ENCODE measurements at places on chromosomes 7 and 10.

DNA sequence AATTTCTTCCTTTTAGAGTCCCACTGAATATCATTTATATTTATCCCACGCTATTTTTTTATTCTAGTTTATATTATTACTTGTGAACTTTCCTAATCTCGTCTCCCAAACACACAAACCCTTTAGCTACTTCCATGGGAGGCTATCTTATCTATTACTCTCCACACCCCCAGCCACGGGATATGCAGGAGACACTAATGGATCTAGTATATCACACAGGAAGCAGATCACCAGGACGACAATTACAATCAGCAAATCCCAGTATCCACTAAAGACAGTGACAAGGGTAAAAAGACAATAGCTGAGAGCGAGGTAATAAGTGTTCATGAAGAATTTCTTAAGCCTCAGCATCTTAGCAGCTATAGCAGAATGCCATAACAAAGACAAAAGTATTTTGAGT lies 3.8 kb upstream of the AKR1E2 start:
- DNase-seq = no peak

DNA sequence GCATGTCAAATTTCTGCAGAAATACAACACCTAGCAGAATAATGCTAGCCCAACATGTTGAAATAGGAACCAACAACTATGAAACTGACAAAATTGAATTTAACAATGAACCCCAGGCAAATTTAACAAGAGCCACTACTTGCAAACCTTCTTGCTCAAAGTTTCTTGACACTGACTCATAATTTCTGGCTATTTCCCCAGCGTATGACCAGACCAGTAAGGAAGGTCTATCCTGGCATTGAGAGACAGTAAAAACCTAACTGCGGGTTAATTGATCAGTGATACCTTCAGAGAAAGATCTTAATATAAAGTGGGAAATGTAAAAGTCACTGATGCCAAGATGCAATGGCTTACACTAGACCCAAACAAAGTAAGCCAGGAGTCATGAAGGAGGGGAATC lies 510.1 kb downstream of the ARL4A start:
- DNase-seq = no peak

- no peak for DNase-seq
Measured at GRCh38 chr10:99731306-99732032, 458 bp downstream of the COX15 start.

DNA sequence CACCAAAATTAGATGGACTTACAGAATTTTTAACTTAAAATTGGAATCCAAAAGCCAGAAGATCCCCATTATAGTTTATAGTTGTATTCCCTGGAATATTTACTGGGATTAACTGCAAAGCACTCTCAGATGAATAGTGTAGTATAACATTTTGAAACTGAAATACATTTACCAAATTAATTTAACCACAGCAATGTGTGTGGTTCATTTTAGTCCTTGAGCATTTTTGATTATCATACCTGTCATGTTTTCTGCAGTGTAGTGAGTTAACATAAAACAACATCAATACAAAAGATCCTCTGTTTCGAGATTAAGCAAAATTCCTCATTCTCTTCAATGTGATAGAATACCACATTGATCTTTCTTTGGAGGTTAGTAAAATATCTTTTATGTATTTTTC lies 3.7 kb downstream of the VIM start:
- no peak for DNase-seq

- DNase-seq = no peak
Measured at GRCh38 chr7:140621401-140622021, 19.1 kb downstream of the DENND2A start.

DNA sequence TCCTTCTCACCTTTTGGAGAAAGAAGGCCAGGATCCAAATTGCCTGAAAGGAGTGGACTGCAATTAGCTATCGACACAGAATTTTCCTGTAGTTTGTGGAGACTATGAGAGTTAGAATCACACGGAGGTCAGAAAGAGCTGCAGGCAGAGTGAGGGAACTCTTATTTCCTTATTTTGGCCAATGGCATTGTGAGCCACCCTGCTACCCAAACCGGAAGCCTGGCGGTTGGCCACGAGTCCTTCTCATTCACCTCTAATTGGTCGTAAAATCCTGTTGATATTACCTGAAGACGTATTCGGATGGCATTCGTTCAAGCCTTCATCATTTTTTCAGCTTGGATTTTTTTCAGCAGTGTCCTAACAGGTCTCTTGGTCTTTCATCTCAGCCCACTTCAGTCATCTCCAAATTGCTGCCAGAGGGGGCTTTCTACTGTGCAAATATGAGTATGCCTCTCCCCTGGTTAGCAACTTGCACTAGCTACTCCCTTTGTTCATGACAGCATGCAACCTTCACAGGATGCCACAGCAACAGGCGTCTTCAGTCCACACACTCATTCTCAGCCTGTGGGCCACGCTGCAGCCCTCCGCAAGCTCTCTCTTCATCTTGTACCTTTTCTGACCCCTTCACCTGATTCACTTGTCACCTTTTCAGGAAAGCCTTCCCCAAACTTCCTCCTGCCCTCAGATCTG lies 66.9 kb downstream of the GATA3 start:
- peak; percentile 7 for DNase-seq

DNA sequence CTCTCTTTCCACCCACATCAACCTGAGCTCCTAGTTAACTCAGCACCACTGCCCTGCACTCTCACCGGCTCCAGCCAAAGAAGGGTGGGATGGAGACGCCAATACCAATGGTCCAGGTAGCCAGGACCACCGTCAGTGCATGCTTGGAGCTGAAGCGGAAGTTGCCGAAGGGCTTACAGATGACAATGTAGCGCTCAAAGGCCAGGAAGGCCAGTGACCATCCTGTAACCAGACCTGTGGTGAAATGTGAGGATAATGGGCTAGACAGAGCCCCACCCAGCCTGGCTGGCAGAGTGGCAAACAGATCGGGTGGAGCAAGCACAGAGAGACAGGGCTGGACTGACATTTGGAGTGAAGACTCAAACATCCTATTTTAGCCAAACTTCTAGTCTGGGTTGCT lies 673 bp downstream of the OPN1SW start:
- DNase-seq = no peak

DNA sequence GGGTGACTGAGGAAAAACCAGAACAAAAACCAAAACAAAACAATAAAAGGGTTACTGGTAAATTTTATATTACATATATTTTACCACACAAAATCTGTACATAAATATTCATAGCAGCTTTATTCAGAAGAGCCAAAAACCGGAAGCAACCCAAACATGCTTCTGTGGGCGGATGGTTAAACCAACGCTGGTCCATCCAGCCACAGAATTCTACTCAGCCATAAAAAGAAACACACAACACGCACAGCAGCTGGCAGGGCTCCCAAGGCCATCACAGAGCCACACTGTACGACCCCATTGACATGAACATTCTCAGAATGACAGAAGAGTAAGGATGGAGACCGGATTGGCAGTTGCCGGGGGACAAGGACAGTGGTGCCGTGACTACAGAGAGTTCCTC lies 83.6 kb downstream of the PROSER2 start:
- DNase-seq = no peak
